ENCODE measurements at places on chromosomes 11 and 22.

GRCh38 chr22:39773976-39774539 is 119.5 kb downstream of the ENTHD1 start:
- DNase-seq, result peak; percentile 27

GRCh38 chr11:86608251-86608799 is 64.1 kb downstream of the ME3 start:
- DNase-seq, result peak; percentile 50

- no peak for DNase-seq
These were observed 12.2 kb downstream of the RIBC2 start for GRCh38 chr22:45425531-45426265.

DNA sequence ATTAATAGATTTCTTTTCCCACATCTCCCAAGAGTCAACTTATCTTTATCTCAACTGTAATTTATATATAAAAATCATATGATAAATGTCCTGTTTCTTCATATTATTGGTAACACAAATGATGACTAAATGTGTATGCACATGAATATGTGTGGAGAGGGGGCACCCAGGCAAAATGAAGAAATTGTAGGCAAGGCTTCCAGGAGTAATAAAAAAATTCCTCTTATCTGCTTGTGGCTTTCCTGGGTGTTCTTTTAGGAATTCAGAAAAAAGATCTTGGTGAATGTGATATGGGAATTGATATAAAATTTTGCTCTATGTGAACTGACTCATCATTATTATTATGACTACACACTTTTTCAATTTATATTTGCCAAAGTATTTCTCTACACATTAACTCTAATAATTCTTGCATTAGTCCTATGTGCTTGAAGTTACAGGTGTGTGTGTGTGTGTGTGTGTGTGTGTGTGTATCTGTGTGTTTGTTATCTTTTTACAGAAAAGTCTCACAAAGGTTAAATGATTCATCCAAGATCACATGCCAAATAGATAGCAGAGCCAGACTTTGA is 197.8 kb downstream of the SOX6 start:
- DNase-seq, result no peak

GRCh38 chr22:16962501-16962900 is 45.5 kb downstream of the GAB4 start:
- DNase-seq, result no peak

- DNase-seq, result no peak
These were observed 5.2 kb downstream of the CRYBB1 start for GRCh38 chr22:26612652-26613051.

DNA sequence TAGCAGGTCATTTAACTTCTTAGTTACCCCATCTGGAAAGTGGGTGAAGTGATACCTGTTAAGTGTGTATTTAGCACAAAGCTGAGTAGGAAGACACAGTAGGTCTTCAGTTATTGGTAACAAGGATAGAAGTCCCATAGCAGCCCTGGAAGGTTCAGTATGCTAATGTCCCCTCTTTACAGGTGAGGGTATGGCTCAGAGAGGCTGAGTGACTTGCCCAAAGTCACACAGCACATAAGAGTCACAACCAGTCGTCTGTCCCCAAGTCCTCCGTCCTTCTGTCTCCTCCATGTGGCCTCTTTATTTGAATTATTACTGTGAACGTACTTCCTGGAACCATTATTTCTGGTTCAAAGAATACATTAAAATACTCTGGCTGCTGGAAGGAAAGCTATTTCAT is 10.5 kb downstream of the ASPHD2 start:
- no peak for DNase-seq

GRCh38 chr11:118283756-118284350 is 19.8 kb upstream of the MPZL2 start:
- no peak for DNase-seq

DNA sequence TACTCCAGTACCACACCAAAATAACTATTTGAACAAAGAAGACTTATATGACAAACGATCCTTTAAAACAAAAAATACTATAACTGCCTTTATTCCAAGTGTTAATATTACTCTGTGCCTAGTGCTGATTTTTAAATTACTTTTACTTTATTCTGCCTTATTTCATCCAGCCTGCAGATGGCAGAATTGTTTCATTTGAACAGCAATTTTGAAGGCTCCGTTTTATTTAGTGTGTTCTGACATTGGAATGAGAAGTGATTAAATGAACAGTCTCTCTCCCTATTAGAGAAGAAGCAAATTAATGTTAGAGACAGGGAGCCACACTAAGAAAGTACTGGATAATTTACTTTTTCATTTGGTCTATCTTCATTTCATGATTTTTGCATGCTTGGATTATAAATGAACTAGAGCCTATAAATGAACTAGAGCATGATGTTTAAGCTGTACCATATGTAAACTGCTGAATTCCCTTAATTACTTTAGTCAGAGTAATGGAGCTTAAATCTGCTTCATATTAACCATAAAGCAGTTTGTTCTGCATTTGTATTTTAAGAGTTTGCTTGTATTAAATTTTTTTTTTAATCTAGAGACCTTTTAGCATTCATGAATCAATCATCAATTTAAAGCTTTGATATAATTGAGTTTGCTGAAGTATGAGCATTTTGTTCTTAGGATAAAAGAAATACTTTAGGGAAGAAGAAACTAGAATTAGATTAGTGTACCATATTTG is 9.8 kb downstream of the PDHX start:
- peak; percentile 85 for DNase-seq

GRCh38 chr22:38455530-38456271 is 702 bp upstream of the KCNJ4 start:
- no peak for DNase-seq

- DNase-seq, result no peak
These were observed 20.6 kb downstream of the OSBPL5 start for GRCh38 chr11:3144296-3145205.

- no peak for DNase-seq
These were observed 105.1 kb downstream of the FEZ1 start for GRCh38 chr11:125390946-125391345.

DNA sequence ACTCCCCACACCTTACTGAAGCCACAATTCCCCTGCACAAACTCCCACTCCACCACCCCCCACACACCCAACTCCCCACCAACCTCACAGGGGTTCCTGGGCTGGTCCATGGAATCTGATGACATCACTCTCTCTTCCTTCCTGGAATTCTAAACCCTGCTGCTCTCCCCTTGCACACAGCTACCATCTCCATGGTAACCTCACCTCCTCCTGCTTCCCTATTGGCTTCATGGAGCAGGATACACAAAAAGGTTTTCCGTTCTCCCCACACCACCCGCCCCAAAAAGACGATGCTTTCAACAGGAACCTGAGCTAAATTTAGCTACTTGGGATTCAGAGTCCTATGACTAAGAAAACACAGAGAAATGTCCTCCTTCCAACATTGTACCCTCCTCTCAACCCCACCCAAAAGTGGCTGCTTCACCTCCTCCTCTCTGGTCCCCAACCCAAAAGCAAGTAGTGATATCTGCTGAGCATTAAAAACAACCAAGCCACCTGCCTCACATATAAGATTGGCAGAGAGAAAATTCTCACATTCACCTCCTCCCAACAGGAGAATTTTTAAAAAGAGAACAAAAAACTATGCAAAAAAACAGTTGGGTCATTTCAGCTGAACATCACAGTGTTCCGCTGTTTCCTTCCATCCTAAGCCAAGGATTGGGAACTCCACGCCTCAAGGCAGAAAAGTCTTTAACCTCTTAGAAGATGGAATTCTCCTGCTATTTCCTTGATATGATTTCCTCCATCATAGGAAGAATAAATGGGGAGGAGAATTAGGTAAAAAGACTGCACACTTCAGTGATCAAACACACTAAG is 66.9 kb downstream of the RBFOX2 start:
- no peak for DNase-seq

DNA sequence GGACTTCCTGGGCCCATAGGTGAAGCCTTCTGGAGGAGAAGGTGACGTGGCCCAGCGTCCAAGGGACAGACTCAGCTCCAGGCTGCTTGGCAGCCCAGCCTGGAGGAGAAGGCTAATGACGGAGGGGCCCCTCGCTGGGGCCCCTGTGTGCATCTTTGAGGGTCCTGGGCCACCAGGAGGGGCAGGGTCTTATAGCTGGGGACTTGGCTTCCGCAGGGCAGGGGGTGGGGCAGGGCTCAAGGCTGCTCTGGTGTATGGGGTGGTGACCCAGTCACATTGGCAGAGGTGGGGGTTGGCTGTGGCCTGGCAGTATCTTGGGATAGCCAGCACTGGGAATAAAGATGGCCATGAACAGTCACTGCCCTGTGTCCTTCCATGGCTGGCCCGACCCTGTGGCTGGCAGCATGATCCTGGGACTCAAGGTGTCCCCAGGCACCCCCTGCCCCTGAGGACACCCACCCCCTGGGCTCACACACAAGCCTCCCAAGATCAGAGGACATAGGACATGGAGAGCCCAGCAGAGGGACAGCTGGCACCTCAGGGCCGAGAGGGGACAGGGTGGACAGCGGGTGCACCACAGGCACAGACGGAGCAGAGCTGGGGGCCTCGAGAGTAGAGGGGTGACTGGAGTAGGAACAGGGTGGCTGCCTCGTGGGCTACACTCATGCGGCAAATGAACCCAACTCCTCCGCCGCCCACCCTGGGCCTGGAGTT is 10.1 kb downstream of the SIGIRR start:
- DNase-seq, result no peak

DNA sequence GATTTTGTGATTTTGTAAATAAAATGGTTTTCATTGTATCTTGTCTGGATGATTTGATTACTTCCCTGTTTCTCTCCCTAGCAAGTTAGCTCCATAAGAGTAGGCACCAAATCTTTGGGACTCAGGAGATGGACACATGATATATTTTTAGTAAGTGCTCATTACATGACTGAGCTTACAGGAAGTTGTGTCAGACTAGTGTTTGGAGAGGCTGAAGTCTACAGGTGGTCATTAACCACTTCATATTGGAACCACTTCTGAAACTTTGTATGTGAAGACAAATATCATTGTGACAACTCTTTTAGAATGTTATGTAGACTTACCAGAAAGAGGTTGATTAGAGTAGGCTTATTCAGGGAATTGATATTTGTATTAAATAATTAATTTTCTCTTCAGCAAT is 19.1 kb downstream of the ARHGAP42 start:
- no peak for DNase-seq

DNA sequence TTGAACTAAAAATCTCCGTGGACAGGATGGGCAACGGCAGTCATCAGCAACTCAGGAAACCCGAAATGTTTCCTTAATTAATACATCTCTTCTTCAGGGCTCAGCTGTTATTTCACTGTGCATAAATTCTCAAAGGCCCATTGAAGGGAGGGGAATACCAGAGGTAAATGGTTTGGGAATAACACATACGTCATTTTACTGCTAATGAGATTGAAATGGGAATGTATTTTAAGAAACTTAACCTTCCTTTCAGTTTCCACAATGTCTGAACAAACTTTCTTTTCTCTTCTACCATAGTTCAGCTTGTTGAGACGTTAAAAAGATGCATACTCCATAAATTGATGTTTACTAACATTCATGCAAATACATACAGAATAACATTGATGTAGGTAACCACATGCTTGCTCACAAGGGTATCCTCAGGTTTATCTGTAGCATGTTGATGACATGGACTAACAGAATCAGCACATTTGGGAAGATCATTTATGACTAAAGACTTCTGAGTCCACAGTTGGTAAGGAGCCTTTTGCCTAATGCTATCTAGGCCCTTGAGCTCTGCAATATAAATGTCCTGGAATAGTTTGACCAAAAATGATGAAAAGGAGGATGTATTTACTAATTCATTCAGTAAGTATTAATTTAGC is 7.7 kb upstream of the PRRG4 start:
- peak; percentile 37 for DNase-seq

DNA sequence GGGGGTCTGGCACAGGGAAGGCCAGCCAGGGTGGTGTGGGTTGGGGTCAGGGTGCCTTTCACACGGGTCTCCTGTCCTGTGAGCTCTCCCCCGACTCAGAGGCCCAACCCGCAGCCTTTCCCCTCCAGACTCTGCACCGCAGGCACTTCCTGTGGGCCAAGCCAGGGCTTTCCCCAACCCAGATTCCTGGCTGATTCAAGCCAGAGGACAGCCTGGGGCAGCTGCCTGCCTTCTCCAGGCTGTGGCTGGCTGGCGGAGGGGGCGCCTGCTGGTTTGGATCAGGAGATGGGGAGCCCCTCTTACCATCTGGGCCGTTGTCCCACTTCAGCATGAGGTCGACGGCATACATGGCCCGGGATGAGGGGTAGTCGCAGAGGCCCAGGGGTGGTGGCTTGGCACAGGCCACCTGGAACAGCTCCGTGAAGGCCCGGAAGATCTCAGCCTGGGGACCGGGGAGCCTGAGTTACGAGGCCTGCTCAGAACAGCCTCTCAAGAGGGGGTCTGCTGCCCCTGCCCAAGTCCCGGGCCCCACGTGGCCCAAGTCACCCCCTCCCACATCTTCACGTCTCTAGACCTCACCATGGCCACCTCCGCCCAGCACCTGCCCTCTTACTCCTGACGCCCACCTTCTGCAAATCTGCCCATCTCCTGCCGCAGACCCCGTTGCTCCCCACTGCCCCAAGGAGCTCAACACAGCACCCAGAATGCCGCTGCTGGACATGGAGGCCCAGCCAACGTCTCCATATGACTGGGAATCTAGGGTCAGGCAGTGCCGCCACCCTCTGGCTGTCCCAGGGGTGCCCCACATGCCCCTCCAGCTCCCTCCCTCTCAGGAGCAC is 17.3 kb downstream of the TSPO start:
- no peak for DNase-seq

DNA sequence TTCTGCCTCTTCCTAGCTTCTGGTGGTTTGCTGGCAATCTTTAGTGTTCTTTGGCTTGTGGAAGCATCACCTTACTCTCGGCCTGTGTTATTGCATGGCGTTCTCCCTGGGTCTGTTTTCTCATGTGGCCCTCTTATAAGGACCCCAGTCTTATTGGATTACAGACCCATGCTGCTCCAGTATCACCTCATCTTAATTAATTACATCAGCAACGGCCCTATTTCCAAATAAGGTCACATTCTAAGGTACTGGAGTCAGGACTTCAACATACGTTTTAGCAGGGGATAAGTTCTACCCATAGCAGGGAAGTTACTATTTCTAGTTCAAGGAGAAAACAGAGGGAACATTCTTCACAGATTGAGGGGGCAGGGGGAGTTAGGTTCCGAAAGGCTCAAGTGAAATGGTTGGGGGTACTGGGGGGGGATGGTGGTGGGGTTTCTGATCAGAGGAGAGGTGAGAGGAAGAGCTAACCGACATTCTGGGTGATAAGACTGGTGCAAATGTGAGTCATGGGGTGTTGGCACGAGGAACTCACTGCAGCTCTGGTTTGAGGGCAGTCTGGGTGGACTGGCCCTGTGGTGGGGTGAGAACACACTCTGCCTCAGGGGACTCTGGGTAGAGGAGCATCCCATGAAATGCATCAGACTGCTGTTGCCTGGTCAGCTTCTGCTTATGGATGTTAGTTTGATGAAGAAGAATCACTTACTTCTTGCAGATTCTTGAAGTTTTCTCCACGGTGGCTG is 51.5 kb upstream of the ZBED5 start:
- no peak for DNase-seq

DNA sequence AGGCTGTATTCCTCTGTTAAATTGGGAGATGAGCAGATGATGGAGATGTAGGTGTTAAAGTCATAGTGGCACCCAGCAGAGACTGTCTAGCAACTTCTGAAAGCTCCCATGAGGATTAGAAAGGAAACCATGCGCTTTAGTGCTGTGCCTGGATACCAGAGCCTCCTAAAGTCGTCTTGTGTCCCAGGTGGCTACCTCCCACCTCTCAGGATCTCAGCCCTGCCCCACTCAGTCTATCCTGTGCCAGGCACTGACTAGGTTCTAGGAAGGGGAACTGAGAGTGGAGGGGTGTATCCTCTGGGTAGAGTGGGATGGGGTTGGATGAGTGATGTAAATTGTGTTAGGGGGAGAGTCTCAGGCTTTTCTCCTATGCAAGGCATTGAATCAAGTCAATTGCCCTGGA is 60.2 kb downstream of the KIAA1671 start:
- no peak for DNase-seq

Data from DMS79 treated with DMSO at 0.1 percent for 48 hours (cell line).